ENCODE measurements at places on chromosomes 2 and 18.

DNA sequence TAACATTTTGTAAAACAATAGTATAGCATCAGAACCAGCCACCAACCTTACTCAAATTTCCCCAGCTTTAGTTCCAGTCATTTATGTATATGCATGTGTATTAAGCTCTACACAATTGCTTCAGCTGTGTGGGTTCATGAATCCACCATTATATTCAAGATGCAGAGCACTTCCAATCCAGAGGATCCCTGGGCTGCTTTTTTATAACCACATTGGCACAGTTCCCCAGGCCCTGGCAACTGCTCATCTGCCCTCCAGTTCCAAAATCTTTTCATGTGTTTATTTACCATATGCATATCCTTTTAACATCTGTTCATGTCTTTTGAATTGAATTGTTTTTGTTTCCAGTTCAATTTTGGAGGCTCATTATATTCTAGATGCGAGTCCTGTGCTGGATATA is 482.9 kb upstream of the HS6ST1 start:
- DNase-seq, result no peak

DNA sequence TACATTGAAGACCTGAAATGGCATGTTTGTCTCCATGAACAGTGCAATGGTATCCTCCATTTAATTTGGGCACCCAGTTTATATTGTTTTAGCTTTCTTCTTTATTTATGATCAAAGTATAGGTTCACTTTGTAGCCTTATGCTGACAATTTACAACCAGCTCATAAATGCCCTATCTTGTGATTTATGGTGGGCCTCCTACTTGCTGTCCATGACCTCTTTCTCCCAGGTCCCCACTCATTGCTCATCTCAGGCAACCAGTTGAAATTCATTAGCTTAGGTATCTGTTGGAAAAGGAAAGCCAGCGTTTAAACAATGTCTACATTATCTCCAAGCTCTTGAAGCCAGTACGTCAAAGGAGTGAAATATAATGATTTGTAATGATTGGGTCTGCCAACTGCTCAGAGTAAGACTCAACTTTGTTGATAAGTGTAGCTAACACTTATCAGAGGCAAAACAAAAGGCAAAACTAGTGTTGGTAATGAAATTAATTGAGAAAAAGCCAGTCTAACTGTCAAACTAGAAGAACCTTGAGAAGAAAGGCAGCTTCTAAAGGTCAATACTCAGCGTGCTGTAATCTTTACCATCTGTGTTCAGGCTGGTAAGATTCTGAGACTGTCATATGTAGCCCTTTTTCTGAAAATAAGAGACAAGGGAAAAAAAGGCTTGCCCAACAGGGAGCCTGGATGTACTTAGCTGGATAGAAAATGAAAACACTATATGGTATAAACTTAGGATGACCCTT is 695.9 kb downstream of the EPHA4 start:
- DNase-seq, result no peak

DNA sequence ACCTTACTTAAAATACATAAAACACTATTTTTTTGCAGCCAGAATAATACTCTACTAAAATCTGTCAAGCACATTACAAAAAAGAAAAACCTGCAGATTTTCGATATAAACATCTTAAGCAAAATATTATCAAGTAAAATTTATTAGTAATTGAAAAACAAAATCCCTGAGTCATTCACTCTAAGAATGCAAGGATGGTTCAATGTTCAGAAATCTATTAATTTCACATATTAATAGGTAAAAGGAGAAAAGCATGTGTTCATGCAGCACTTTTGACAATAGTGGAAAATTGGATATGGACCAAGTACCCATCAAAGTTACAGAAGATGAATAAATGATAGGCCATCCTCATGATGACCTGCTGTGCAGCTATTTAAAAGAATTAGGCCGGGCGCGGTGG is 66.2 kb upstream of the OTOS start:
- no peak for DNase-seq

GRCh38 chr2:164671664-164672396 is 50.5 kb upstream of the GRB14 start:
- no peak for DNase-seq

DNA sequence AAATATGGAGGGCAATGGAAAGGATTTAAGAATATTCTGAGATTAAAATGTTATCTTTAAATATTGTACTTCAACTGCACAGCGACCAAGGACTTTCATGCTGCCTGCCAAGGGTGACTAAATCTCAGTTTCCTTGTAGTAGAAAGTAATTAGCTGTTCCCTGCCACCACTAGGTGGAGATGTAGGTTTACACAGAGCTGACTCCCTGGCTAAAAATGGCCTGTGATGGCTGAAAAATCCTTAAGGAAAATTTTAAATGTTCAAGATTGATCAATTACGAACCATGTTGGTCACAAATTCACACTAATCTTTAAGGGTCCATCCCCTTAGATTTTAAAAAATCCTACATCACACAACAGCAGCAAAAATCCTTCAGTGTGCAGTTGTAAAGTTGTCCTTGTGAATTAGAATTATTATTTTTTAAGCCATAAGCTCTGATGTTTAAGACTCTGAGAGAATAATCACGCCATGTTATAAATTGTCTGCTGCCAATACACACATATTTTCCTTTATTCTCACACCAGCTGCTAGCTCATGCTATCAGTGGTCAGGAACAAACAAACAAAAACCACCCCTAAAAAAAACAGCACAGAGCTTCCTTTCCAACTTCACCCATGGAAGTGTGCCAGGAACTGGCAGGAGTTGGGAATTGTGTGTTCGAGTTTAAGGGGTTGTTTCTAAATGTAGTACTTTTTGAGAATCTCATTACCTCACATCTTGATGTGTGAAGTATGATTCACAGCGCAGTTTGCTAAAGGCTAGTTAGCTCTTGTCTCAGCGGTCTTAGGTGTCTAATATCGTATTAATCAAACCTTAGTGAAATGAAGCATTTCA is 399.8 kb downstream of the TMEM182 start:
- DNase-seq, result peak; percentile 74

- no peak for DNase-seq
Observed at GRCh38 chr2:2271469-2271941, 59.6 kb downstream of the MYT1L start.

DNA sequence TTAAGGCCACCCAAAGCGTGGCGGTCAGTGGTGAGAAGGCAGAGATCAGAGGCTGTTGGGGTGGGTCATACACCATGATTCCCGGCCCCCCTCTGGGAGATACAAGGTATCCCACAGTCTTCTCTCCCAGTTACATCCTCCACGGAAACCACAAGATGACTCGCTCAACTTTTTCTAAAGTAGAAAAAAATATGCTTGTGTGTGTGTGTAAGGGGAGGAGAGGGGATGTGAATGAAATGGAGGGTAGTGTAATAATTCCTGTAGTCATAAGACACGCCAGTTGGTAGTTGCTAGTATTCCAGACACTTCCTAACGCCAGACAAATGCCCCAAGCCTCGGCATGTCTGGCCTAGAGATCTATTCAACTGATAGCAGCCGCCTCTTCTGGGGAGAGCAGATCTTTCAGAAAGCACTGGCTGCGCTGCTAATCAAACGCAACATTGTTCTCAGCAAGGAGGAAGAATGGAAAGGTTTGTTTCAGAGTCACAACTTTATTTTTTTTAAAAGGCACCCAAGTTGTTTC is 143.5 kb downstream of the TGIF1 start:
- DNase-seq, result no peak

DNA sequence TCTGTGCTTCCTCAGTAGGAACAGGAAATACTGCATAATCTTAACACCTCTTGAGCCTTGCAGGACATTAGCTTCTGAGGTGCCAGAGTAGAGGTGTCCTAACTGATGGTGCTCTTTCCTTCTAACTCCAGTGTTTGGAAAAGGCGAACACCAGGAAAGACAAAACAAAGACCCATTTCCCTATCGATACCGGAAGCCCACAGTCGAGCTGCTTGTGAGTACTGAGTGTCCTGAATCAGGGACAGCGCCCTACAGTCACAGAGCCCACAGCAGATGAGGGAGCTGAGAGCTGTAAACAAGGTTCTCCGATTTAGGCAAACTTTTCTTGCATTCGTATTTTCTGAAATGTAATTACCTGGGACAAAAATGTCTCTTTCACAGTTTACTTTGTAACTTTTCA is 50.7 kb downstream of the SLC14A2 start:
- DNase-seq, result no peak

- no peak for DNase-seq
Observed at GRCh38 chr2:175595139-175595538, 406.9 kb downstream of the LNPK start.

DNA sequence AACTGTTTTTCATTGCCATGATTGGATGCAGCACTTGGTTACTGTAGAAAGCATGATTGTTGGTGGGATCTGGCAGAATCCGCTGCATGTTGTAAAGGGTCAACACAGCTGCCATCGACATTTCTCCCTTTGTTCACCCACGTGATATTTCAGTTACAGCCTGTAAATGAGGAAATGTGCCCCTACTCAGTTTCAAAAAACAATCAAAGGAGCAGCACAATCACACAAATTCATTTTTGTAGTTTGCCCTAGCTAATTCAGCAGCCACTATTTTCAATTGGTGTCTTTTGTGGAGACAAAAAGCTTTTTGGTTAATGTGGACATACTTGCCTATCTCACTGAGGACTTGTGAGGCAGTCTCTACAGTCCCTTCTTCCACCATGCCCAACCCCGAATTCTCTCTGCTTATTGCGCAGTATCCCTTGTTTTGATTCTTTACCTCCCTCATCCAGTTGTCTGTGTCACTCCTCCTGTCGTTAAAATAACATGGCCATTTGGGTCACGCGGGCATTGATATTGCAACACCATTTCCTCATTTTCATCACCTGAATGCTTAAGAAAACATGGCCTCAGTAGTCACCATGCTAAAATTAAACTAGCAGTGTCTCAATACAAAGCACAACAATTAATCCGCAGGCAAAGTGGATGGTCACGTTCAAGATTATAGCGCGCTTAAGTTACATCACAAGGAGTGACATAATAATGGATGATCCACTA is 6.4 kb upstream of the PROC start:
- DNase-seq, result peak; percentile 4

GRCh38 chr2:27494944-27495554 is at the start of gene FNDC4:
FNDC4 (minus strand) TSS chr2:27495200; CDS start chr2:27494679, 521 bp downstream.
- peak; percentile 48 for DNase-seq

GRCh38 chr2:186991766-186992417 is 142.9 kb upstream of the ZSWIM2 start:
- peak; percentile 19 for DNase-seq

- no peak for DNase-seq
Observed at GRCh38 chr2:199329466-199329865, 128.3 kb downstream of the SATB2 start.

- no peak for DNase-seq
Observed at GRCh38 chr2:158011055-158011771, 90.5 kb upstream of the UPP2 start.

DNA sequence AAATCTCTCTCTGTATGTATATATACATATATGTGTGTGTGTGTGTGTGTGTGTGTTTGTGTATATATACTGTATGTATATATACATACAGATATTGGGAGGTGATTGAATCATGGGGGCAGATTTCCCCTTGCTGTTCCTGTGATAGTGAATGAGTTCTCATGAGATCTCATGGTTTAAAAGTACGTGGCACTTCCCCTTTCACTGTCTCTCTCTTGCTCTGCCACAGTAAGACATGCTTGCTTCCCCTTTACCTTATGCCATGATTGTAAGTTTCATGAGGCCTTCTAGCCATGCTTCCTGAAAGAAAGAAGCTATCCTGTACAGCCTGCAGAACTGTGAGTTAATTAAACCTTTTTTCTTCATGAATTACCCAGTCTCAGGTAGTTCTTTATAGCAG is 18.8 kb upstream of the CCDC195 start:
- DNase-seq, result no peak
